ENCODE measurements at places on chromosomes 6 and 20.

GRCh38 chr20:36091561-36092397 lies 62.8 kb upstream of the EPB41L1 start:
- no peak for DNase-seq

DNA sequence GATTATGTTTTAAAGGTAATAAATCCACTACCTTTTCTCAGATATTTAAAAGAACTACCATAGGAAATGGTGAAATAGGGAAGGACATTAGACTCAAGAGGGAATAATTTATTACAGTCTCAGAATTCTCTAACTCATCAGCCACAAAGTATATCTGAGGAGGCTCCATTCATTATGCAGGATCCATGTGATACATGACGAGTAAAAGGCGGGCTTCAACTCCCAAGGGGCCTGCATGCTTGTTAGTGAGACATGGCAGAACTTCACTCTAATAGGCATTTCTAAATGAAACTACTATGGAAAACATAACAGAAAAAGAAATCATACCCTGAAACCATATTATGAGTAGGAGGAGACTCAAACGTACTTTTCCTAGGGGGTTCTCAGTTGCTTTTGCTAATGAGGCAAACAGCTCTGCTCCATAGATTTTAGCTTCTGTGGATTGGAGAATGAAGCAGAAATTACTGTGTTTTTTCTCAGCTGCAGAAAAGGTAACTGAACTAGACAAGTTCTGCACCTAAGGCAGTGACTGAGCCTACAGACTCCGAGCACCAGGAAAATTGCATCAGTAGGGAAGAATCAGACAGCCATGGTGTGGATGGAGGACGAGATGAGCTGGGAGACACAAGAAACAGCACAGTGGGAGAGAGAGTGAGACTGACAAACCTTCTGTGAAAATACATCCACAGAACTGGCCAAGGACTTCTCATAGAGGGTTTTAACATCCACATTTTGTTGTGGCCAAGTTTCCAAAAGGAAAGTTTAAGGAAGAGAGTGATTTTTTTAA lies 254.6 kb upstream of the PRDM1 start:
- DNase-seq = no peak

DNA sequence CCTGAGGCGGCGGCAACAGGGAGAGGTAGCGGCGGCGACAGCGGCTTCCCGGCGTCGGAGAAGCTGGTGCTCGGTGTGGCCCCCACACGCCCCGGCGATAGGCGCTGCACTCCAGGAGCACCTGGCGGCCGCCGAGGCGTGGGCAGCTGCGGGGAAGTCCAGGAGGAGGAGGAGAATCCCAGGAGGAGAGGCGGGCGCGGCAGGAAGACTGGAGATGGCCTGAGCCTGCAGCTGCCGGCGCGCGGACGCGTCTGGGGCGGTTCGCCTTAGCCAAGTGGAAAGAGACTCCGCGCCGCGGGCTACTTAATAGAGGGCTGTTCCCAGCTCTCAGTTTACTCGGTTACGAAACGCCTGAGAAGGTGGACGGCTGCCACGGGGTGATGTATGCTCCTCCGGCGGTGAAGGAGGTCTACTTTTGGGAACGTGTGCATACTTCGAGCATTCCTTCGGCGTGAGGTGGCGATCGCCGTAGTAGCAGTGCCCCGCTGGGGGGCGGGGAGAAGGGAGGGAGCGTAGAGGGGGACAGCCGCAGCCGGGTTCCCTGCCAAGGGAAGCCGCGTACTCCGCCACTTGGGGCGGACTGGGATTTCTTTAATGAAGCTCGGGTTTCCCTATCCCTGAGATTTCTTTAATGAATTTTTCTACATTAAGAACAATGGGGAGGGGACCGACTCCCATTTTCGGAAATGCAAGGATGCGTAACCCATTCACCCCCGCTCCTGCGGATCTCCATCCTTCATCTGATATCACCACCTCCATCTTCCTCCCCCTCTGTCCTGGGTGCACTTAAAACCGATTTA lies at the start of gene COL12A1:
COL12A1 (minus strand) TSS at position 278 of the 800 bp plus-strand sequence. CDS start 3,261 bp downstream, outside the sequence.
- DNase-seq = peak; percentile 98

- DNase-seq = no peak
Measured at GRCh38 chr6:166496460-166496859, 90.0 kb downstream of the RAMACL start.

DNA sequence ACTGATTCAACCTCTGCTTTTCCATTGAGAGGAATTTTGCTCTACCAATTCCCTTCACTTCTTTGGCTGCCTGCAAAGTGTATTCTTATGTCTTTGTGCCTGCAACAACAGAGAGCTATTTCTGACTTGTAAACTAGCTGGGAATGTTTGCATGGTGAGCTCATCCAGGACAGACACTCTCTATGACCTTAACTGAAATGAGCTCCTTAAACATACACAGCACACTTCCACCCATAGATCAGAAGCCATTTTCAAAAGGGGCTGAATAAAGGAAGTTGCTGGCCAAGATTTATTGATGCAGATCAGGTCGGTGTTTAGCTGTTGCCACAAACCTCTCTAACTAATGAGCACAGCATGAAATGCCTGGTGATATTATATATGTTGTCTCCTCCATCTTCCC lies 377.7 kb downstream of the BTBD9 start:
- DNase-seq = peak; percentile 57

GRCh38 chr6:125564941-125565340 lies 184.5 kb upstream of the HEY2 start:
- no peak for DNase-seq

DNA sequence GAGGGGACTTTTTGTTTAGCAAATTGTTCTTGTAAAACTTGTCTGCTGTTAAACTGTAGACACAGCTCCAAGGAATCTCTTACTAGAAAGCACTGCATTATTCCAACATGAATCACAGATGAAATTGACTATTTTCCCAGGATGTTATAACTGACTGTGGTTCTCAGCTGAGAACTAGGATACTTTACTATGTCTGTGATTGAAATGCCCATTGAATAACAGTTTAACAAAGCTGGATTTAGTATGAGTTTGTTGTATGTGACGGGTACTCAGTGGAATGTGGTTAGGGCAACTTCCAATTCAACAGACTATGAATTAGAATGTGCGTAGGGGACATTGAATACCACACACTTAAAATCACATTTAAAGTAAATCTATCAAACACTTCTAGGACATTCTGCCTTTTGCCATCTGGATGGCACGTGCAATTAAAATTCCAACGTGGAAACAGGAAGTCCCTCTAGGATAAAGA lies 193.4 kb upstream of the PREP start:
- no peak for DNase-seq

- DNase-seq = no peak
Measured at GRCh38 chr20:60953321-60953720, 298.7 kb upstream of the CDH4 start.

- DNase-seq = no peak
Measured at GRCh38 chr20:48002517-48002970, 217.3 kb upstream of the SULF2 start.

- no peak for DNase-seq
Measured at GRCh38 chr6:132811276-132811675, 3.1 kb upstream of the RPS12 start.

GRCh38 chr20:47878601-47879027 lies 93.3 kb upstream of the SULF2 start:
- DNase-seq = no peak

GRCh38 chr6:122657601-122658000 lies 47.4 kb downstream of the PKIB start:
- DNase-seq = no peak

DNA sequence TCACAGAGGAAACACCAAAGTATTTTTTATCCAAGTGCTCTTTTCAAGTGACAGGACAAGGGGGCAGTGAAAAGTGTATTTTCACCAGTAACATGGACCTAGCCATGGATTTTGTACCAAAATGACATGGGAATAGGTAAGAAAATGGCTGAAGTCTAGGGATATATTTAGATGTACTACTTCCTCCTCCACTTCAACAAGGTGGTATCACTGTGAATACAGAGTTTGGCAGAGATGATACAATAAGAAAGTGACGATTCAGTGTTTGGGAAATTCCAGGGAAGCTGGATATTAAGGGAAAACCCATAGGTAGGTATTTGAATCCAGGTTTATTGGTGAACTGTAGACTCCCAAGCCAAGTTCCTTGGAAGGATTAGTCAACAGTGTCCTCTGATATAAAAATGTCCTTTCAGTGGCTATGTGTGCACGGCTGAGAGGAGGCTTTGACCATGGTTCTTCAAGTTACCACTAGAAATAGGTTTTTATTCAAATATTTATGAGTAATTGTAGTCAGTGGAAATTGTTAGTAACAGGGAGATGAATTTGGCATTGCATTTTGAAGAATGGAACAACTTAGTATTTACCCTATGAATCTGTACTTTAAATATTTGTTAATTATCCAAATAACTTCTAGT lies 356.0 kb upstream of the CITED2 start:
- no peak for DNase-seq

DNA sequence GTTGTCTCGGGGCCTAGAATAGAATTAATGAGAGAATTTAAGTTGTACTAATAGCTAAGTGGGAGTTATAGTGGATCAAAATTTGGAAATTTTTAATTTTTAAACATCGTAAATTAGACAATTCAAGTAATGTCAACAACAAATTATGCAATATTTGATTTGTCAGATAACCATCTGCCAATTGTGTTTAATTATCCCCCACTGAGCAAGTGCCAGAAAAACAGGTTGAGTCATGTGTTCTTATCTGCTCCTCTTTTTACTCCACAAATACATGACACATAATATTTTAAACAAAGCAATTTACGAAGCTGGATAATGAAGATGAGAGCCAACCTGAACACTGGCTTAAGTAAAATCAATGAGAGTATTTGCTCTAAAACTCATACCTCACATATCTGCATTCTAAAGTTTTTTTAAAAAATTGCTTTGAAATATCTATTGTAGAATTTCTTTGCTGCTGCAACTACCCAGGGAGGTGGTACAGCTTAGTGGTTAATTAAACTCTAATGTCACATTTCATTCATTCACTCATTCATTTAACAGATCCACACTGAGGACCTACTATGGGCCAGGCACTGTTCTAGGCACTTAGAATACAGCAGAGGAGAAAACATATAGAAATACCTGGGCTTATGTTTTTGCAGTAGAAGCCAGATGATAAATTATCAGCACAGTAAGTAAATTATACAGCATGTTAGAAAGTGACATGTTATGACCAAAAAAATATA lies 57.1 kb upstream of the MAP7 start:
- DNase-seq = no peak

DNA sequence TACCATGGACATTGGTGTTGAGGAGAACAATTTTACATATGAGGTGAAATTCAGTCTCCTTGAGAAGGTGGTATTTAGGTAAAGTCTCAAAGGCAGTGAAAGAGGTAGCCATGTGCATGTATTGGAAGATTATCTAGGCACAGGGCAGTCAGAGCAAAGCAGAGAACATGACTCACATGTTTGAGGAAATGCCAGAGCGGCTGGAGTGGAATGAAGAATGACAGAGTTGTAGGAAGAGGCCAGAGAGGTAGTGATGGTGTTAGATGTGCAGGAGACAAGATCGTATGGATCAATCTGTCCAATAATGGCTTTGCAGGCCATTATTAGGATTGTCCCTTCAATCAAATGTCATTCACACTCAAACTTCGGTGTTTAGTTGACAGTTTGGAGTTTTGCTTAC lies 449.4 kb upstream of the PTCHD4 start:
- DNase-seq = no peak

GRCh38 chr20:47927385-47927851 lies 142.1 kb upstream of the SULF2 start:
- DNase-seq = no peak

DNA sequence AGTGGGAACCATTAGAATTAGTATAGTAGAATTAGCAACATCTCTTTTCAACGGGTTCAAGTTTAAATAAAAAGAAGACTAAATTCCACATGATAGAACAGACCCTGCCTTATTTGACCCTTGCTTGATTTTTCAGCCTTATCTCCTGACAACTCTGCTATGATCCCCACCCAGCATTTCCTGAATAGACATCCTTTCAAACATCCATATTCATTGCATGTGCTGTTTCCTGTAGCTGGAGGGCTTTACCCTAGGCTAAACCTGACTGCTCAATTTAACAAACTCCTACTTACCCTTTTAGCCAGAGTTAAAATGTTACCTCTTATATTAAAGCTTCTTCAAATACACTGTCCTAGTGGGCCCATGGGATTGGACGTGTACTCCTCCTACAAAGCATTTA lies 594.8 kb upstream of the ARID1B start:
- no peak for DNase-seq

DNA sequence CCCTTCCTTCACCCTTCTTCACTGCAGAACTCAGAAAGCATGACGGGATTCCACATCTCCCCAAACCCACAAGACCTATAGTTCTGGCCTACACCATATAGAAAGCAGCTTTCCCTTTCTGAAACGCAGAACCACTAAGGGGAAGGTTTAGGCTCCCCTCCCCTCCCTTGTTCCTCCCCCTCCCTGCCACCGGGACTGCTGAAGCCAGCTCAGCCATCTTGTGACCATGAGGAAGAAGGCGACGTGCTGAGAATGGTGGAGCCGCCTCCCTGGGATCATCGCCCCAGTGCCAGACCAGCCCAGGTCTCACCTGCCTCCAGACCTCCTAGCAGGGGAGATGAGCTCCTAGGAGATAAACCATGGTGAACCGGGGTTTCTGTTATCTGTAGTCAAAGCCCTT lies 19.6 kb downstream of the SERPINB6 start:
- no peak for DNase-seq

DNA sequence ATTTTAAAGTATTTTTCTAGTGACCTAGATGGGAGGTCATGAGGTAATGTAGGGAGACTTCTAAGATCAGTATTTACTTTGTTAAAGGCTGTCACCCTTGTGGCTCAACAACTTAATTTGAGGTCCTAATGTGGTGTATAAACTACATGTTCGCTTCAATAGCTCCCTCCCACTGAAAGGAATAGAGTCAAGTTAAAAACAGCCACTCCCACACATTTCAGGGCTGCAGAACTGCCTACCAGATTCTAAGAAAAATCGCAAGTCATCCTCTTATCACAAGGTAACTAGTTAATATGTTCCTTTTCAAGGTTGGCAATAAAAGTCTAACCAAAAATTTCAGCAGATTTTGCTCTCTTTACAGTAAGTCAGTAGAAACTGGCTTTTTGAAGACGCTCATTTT lies 15.1 kb downstream of the GSTA1 start:
- no peak for DNase-seq

DNA sequence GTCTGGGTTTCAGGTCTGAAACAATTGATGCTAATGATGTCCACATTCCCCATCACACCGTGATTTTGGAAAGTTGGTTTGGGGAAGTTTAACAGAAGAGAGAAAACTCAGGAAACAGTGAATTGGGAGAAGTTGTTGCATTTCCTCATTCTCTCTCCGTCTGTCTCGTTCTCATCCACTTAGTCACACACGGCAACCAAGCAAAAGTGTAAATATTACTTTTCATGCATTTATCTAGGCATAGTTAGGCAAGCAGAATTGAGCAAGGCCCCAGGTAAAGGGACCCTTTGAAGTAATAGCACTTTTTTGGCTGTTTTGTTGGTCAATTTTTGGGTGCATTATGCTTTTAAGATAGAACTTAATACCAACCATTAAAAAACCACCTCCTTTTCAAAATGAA lies 137.0 kb upstream of the SULF2 start:
- no peak for DNase-seq

Measured in femur (tissue), 1 donor.